NCI-H510A treated with DMSO at 0.1 percent for 48 hours (cell line): ENCODE measurements at places on chromosomes 11 and 22.

- no peak for DNase-seq
Measured at GRCh38 chr11:1992111-1992510, 5.5 kb downstream of the H19 start.

DNA sequence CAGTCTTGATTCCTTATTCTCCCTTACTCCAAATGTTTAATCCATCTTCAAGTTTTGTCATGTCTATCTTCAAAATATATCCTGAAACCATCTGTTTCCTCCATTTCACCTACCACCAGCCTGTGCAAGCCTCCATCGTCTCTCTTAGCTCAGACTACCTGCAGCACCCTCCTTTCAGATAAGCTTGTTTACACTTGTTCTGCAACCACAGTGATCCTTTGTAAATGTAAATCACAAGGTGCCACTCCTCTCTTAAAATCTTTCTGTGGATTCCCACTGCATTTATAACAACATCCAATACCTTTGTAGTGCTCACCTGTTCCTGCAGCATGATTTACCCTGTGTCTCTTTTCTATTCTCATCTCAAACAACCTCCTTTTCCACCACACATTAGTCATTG is 31.8 kb upstream of the GPR83 start:
- no peak for DNase-seq

DNA sequence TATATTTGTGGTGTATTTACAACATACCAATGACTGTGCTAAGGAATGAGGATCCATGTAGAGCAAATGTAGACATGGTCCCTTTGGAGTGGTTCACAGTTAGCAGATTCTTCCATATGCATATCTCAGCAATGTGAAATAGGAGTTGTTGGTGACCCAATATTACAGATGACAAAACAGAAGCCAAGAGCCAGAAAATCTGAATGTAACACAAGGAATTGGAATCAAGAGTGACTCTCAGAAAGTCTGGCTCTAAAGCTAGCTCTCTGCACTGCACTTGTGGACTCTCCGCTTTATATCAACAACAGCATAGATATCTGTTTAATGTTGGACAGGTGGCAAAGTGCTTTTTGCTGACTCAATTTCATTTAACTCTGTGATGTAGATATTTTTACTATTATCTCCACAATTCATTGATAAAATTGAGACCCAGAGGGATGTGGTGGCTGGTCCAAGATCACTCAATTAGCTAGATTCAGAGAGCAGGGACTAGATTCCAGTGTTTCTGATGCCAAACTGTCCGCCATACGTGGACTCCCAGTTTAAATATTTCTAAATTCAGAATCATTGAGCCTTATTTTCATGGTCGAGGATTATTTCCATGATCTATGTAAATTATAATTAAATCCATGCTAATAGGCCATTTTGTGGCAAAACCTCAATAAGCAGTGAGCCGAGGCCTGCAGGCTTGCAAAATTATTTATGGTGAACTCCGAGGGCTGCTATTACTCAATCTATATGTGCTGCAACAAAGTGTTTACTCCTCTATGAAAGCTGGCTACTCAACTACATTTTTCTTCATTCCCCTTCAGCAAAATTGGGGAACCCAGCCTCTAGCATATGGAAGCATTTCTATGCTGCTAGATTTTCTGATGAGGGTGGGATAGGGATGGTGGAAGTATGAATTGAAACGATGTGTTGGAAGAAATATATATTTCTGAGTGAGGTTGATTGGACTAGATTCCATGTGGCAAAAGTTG is 21.1 kb upstream of the TENM4 start:
- no peak for DNase-seq

- DNase-seq: no peak
Measured at GRCh38 chr11:130729678-130730300, 186.5 kb downstream of the SNX19 start.

DNA sequence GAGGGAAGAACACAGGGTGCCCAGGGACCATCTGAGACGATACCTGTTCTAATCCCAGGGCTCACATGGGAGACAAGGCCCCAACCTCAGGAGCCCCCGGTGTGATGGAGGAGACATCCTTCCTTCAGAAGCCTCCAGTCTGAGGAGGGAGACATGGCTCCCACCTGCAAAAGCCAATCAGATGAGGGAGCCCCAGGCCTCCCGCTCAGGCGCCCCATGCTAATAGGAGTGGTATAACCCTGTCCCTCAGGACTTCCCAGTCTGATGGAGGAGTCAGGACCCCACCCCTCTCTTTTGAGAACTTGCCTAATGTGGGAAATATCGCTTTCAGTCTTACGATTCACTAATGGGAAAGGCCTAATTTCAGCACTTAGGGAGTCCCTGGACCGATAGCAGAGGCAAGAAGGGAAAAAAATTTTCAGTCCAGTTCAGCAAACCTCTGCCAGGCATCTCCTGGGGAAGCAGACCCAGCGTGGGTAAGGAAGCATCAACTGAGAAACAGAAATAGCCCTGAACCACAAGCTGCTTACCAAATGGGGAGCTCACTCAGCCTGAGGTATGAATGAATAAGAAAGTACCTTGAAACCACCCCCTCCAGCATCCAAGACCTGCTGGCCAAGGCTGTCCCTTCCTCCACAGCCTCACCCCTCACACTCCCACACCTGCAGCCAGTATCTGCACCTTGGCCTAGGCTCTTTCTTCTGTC is 5.9 kb downstream of the ARRB1 start:
- no peak for DNase-seq

GRCh38 chr11:36443661-36444060 is 66.4 kb downstream of the TRAF6 start:
- DNase-seq: no peak

- DNase-seq: no peak
Measured at GRCh38 chr22:18042685-18043084, 18.3 kb upstream of the MICAL3 start.

DNA sequence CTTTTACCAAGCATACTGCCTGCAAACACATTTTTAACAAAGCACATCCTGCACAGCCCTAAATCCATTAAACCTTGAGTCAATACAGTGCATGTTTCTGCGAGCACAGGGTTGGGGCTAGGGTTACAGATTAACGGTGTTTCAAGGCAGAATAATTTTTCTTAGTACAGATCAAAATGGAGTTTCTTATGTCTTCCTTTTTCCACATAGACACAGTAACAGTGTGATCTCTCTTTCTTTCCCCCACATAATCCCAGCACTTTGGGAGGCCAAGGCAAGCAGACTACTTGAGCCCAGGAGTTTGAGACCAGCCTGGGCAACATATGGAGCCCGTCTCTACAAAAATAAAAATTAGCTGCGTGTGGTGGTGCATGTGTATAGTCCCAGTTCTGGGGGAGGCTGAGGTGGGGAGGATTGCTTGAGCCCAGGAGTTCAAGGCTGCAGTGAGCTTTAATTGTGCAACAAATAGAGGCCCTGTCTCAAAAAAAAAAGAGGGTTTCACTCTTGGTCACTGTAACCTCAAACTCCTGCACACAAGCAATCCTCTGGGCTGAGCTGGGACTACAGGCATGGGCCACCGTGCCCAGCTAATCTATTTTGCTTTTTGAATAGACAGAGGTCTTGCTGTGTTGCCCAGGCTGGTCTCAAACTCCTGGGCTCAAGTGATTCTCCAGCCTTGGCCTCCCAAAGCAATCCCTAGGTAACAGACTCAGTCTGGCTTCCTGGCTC is 19.7 kb upstream of the SLC3A2 start:
- DNase-seq: no peak

DNA sequence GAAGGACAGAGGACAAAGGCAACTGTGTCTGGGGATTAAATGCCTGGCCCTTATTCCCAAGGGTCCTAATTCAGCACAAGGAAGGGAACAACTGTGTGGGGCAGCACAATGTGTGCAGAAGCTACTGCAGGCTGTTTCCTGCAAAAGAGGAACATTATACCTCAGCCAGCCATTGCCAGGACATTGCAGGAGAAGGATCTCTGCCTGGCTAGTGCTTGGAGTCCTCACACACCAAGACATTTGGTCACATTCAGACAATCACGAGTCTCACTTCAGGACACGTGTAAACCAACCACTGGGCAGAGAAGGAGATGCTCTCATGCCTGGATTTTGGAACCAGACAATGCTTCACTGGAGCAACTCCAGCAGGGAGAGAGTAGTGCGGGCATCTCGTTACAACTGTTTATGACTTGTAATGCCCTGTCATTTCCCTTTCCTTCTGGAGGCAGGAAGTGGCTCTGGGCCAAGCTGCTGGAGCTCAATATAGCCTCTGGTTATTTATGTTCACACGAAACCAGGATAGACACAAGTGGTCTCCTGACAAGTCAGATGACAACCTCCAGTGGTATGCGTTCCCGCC is 23.9 kb upstream of the ZC3H12C start:
- peak; percentile 2 for DNase-seq

DNA sequence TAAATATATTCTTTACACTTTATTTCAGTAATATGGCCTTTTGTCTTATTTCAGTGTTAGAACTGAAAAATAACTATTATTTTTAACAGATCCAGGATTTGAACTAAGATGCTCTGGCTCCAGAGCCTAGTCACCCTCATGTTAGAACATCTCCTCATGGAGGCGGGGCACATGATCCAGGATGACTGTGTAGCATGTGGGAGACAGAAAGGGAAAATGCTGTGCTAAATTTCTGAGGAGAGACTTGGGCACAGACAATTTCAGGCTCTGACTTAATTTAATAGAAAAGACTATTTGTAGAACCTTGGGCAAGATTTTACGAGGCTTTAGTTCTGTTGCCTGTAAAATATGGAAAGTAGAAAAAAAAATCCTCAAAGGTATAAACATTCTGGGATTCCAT is 24.1 kb downstream of the CTSC start:
- no peak for DNase-seq

GRCh38 chr11:78533399-78533798 is 41.3 kb downstream of the NARS2 start:
- DNase-seq: no peak

DNA sequence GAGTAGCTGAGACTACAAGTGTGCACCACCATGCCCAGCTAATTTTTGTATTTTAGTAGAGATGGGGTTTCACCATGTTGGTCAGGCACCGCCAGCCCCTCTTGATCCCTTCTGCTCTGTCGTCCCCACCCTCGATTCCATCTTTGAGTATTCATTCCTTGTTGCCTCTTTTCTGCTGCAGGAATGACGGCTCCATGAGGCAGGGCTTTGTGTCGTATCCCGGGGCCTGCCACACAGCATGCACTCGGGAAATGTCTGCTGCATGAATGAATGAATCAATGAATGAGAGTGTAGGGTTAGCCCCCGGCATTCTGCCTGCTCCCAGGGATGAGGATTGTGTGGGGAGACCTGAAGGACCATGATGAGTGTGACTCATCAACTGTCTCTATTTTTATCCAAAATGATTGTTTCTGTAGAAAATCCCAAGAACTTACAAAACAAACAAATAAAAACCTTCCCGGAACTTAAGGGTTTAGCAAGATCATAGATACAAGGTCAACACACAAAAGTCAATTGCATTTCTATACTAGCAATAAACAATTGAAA is 54.6 kb upstream of the SLC22A12 start:
- DNase-seq: no peak

DNA sequence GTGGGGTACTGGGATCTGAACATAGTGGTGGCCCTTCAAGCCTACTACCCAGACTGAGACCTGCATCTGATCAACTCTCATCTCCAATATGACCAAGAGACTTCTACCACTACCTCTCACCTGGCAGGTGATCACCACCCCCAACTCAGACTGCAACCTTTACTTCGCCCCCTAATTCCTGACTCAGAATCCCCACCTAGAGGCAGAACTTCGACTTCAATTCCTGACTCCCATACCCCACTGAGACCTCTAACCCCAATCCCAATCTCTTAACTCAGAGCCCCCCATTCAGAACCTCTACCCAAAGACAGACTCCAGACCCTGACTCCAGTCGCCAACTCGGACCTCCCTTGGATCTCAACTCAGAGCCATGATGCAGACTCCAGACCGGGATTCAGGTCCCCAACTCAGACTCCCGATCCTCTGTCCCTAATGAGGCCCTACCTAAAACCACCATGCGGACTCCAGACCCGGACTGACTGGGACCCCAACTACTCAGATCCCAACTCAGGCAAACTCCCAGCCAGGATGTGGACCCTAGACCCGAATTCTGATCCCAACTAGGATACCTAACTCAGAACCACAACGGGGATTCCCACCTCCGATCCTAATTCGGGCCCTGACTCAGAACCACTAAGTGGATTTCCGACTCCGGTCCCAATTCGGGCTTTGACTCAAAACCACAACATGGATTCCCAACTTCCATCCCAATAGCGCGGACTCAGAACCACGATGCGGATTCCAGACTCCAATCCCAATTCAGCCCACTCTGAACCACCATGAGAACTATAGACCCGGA is 1.2 kb downstream of the KCNQ1OT1 start:
- DNase-seq: no peak

- no peak for DNase-seq
Measured at GRCh38 chr11:121188776-121189175, 87.7 kb downstream of the TECTA start.

DNA sequence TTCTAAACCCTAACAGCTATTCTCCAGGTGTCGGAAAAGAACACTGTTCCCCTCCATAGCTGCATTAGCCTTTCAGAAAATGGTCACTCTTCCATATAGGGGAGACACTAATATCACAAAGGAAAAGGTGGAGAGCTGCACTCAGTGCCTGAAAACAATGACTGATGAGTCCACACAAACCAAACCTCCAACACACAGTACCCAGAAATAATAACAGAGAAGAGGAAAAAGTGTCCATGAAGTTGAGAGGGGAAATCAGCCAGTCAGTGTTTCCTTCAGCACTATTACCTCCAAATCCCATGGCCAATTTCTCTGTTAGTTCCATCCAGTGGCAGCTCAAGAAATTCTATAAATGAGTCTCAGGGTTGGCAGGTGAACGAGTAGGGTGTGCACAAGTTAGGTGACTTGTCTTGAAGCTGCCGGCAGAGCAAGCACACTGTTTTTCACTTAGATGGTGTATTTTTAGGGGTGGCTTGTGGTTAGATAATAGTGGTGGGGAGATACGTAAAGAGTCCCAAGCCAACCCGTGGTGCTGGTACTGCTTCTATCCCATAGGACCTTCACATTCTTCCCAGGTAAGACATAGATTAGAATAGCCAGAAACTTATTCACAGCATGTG is 84.5 kb upstream of the CHRM4 start:
- DNase-seq: no peak

- DNase-seq: no peak
Measured at GRCh38 chr22:26589367-26589844, 526 bp downstream of the TPST2 start.

DNA sequence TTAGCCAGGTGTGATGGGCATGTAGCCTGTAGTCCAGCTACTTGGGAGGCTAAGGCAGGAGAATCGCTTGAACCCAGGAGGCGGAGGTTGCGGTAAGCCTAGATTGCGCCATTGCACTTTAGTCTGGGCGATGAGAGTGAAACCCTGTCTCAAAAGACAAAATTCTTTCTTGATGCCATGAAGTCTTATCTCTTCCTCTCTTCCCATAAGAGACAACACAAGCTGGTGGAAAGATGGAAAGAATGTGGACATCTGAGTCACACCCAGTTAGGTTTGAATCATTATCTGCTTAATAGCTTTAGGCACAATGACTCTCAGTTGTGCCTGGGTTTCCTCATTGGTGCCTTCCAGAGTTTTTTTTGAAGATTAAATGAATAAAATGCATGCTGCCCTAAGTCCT is 35.3 kb downstream of the KREMEN1 start:
- no peak for DNase-seq

GRCh38 chr11:64180891-64181290 is 5.1 kb upstream of the STIP1 start:
- no peak for DNase-seq

- no peak for DNase-seq
Measured at GRCh38 chr11:86211619-86212018, 32.9 kb upstream of the EED start.
